Astrocyte of the cerebellum (primary cell): ENCODE measurements at places on chromosomes 7 and 10.

- DNase-seq: no peak
Measured at GRCh38 chr10:63799521-63800300, 278.5 kb downstream of the REEP3 start.

DNA sequence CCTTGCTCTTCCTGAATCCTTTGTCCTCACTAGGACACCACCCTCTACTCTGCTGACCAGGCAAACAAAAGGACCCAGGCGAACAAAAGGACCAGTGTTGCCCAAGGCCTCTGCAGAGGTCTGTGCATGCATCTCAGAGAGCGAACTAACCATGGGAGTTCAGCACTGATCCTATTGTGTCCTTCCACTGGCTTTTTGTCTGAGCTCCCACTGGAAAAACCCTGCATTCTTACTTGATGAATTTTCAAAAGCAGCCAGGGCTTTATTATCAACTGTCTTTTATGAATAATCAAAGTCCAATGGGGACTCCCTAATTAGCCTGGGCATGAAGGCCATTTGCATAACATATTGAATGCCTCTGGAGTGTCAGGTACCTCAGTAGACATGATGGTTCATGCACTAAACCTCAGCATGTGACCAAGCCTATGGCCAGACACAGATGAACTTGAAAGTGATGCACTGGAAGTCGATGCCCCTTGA is 140.6 kb downstream of the KCNMA1 start:
- DNase-seq: no peak

DNA sequence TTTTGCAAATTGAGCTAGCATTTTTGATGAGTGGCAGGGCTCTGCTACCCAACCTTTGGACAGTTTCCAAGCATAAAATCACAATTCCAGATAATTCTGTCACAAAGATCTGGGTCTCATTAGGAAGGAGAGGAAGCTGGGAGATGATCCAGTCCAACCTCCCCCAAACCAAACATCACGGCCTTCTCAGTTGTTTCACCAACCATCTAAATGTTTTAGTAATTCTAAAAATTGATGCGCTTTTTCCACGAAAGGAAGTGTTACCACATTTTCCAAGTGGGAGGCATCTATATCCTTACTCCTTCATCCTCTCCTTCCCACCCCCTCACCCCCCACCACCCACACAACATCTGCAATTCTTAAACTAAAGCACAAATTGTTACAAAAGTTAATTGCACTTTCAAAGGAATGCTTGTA is 108.3 kb downstream of the EGFR start:
- no peak for DNase-seq

DNA sequence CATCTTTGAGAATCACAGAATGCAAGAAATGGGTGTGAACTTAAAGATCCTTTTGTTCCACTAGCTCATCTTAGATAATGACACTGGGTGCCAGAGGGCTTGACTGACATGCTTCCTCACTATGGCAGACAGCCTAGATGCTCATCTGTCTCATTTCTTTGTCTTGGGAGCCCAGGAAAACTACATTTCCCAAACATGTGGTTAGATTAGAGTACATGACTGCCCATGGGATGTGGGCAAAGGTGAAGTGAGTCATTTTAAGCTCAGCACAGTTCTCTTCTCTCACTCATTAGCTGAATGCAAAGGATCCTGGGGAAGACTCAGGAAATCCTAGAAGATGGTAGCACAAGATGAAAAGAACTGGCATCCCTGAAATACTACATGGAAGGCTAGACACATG is 32.5 kb upstream of the TBX20 start:
- no peak for DNase-seq
